Foreskin keratinocyte (primary cell): ENCODE measurements at places on chromosomes 4 and X.

DNA sequence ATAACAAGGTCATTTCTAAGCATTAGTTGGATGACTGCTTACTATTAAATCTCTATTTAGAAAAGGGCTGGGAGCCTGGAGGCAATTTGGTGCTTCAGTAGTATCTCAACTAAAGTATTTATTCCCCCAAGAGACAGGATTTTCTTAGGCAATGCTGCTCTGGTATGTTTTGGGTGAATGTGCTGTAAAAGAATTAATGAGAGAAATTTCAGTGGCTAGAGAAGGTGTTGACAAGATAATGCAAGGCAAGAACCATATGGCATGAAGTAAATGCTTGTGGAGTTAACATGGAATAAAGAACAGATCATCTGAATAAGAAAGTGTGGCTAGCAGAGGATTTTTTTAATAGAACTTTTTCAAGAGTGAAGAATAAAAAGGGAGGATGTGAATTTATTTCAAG is 3.9 kb downstream of the CYP2U1 start:
- DNase-seq: no peak

DNA sequence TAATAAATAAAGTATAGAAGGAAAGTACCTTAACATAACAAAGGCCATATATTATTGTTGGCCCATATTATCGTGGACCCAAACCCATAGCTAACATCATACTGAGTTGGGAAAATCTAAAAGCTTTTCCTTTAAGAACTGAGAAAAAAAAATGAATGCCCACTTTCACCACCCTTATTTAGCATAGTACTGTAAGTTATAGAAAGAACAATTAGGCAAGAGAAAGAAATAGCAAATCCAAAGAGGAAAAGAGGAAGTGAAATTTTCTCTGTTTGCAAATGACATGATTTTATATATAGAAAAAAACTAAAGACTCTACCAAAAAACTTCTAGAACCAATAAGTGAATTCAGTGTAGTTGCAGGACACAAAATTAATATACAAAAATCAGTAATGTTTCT is 1854.6 kb downstream of the PCDH7 start:
- no peak for DNase-seq

- DNase-seq: no peak
These were observed 318.7 kb downstream of the PRR32 start for GRCh38 chrX:127138218-127138617.

GRCh38 chr4:52956691-52957090 is 94.6 kb downstream of the RASL11B start:
- DNase-seq: no peak

GRCh38 chr4:79065262-79065661 is 126.0 kb upstream of the PAQR3 start:
- no peak for DNase-seq

GRCh38 chrX:153878969-153879653 is 6.9 kb downstream of the L1CAM start:
- DNase-seq: no peak

DNA sequence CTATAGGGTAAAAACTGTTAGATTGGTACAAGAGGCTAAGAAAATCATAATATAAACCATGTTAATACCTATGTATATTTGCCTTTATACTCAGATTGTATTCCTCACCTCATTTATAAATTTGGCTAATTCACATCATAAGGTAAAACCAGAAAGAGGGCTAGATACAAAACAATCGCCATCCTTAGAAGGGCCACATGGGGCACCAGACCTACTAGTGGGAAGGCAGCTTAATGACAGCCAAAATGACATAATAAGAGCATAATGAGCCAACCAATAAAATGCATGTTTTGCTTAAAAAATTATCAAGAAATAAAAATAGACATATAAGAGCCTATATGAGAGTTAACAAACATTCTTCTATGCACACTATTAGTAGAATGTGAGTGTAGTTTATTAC is 107.3 kb upstream of the PRDX4 start:
- no peak for DNase-seq

- DNase-seq: peak; percentile 62
These were observed 30.7 kb downstream of the TSPAN5 start for GRCh38 chr4:98627531-98628257.

DNA sequence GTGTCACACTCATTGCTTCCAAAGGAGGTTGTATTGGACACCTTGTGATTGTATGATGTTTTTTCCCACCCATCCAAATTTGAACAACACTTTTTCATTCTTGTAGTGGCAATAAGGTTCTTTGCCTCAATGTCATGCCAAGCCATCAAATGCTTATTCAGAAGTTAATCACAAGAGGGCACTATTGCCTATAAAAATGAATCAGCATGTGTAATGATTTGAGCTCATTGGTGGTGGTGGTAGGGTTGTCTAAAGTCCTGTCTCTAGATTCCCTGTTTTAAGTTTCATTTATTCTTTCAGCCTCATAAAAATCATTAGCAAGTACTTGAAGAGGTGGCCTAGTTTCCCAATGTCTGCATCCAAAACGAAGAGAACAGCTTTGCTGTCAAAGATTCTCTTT is 37.0 kb downstream of the IRS4 start:
- DNase-seq: peak; percentile 15

GRCh38 chr4:116358633-116359222 is 726.6 kb downstream of the TRAM1L1 start:
- DNase-seq: peak; percentile 55

DNA sequence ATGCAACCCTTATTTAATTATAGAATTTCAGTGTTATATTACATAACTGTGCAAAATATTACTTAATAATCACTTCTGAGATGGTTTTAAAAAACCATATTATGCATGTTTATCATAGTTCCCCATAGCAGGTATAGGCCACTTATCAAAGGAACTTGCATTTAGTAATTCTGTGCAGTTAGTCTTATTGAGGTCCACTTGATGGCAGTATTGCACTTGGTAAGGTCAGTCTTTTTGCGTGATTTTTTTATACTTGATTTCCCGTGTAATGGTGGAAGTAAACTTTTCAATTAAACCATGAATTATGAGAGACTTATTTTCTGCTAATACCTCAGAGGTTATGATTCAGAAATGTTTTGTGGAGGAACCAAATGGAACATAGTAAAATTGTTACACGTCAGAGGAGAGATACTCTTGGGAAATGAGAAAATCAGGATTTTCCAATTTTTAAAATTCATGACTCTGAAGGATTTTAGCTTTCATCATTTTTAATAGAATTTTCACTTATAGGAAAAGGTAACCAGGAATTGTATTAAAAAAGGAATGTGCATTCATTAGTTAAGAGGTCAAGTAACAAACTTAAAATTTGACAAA is 230.0 kb downstream of the CCSER1 start:
- DNase-seq: peak; percentile 52

- DNase-seq: no peak
These were observed 197.9 kb downstream of the SHOX start for GRCh38 chrX:828411-828959.

GRCh38 chrX:38126179-38126578 is 94.5 kb downstream of the SRPX start:
- no peak for DNase-seq

- no peak for DNase-seq
These were observed 114.6 kb upstream of the CBR4 start for GRCh38 chr4:169124661-169125060.

- DNase-seq: no peak
These were observed at the start of gene NAP1L3 for GRCh38 chrX:93673056-93673868. Gene NAP1L3, minus strand, starts transcription at chrX:93673578. Its CDS starts 274 bp downstream, at chrX:93673304.

DNA sequence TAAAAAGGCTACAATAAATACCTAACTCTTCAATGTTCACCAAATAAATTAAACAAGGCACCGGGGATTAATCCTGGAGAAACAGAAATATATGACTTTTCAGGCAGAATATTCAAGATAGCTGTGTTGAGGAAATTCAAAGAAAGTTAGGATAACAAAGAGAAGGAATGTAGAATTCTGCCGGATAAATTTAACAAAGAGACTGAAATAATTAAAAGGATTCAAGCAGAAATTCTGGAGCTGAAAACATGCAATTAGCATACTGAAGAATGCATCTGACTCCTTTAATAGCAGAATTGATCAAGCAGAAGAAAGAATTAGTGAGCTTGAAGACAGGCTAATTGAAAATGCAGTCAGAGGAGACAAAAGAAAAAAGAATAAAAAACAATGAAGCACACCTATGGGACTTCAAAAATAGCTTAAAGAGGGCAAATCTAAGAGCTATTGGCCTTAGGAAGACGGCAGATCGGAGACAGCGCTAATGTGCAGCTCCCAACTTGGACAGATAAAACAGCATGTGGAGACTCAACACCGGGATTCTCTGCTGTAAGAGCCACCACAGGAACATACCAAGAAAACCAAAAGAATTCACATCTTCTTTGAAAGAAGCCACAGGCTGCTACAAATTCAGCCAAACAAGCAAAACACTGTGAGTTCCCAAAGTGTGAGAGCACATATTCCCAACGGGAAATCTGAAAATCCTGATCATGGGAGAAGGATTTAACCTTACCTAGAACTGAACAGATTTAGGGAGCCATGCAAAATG is 1290.9 kb downstream of the PCDH18 start:
- no peak for DNase-seq

DNA sequence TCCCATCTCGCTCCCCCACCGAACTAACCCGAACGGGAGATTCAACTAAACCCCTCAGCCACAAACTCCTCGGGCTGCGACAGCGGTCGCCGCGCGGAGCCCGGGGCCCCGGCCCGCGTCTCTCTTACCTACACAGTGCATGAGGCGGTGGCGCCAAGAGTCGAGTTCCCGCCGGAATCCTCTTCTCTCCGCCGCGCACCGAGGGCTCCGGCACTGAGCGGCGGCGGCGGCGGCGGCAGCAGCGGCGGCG is 160 bp downstream of the LCORL start:
- DNase-seq: no peak

- DNase-seq: no peak
These were observed 94.1 kb upstream of the MCF2 start for GRCh38 chrX:139802048-139802447.

GRCh38 chr4:38611676-38612075 is 52.3 kb upstream of the KLF3 start:
- DNase-seq: no peak

DNA sequence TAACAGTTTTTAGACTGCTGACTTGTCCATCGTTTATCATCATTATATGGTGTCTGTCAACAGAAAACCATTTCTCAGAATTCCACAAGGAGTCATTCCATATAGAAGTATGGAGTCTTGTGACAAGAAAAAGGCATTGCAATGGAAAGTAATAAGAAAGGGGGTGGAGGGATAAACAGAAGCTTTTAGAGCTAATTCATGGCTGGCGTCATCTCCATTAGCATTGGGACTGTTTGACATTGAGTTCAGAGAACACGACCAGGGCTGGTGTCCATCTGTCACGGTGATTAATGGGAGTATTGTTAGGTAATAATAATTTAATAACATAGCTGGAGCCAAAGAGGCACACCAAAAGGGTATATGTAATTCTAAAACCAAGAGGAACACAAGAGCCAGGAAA is 101.9 kb upstream of the SFRP2 start:
- no peak for DNase-seq

DNA sequence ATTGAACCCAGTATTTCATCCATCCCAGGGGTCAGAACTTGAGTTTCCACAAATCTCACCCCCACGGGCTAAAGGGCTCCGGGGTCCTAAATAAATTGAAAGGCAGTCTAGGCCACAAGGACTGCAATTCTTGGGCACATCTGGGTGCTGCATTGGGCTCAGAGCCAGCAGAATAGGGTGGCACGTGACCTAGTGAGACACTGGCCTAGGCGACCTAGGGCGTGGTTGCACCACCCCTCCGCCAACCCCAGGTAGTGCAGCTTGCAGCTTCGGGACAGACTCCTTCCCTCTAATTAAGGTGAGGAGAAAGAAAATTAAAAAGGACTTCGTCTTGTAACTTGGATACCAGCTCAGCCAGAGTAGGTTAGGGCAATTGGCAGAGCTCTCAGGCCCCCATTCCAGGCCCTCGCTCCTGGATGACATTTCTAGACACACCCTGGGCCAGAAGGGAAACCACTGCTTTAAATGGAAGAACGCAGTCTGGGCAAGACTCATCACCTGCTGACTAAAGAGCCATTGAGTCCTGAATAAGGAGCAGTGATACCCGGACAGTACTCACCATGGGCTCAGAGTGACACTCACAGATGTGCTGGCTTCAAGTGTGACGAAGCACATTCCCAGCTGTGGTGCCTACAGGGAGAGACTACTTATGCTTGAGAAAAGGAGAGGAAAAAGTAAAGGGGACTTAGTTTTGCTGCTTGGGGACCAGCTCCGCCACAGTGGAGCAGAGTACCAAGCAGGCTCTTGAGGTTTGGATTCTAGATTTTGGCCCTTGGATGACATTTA is 735.4 kb downstream of the FSTL5 start:
- DNase-seq: no peak

- peak; percentile 98 for DNase-seq
These were observed 3.3 kb downstream of the KLF3 start for GRCh38 chr4:38667085-38667893.

DNA sequence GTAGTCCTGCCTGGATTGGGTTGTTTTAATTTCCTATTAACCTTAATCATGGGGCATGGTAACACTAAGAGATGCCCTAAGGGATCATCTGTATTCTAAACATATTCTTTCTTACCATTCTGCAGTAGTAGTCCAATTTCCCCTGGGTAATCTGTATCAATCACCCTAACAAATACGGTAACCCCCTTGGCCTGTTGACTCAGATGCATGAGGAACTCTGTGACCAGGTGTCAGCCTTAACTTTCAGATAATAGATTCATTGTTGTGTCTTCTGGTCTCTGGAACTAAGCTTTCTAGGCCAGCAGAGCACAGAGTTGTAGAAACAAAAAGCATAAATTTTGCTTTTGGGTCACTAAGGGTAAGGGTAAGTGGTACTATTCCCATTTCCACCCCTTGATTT is 13.1 kb upstream of the BANK1 start:
- no peak for DNase-seq

GRCh38 chr4:113607998-113608397 is 153.5 kb downstream of the CAMK2D start:
- no peak for DNase-seq

GRCh38 chrX:129006491-129006890 is 516.8 kb downstream of the SMARCA1 start:
- DNase-seq: no peak

DNA sequence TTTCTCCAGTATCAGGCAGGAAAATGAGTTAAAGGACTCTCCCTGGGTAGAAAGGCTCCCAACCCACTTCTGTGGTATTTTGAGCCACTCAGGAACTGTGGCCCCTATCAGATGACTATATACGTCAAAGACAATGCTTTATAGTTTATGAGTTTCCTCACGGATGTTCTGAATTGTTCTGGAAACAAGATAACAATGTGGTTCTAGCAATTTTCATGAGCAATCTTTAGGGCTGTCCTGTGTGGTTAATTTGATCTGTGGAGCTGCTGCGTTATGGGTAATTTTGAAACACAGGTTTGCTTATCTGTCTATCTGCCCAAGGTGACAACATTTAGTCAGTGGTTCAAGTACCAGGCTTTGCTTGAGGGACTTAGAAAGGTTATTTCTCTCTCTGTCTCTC is 46.7 kb upstream of the IL2 start:
- no peak for DNase-seq
